ENCODE measurements at places on chromosomes 1 and 21. TPM values are rescaled to one million over a fixed set of nuclear protein-coding genes. Genes with fewer than 3 reads are reported as not detected.

Gene KRTAP13-2
- not detected for total RNA-seq

Gene WNT2B
- 0.44 TPM for total RNA-seq

Gene SLC1A7
- total RNA-seq = not detected

Gene KIF26B
- total RNA-seq = 1.1 TPM

Gene RNF186
- not detected for total RNA-seq

Gene CASQ1
- total RNA-seq = not detected

Gene B3GALT2
- 3.7 TPM for total RNA-seq

Gene NBL1
- 199 TPM for total RNA-seq

Gene ZBTB8A
- 5.7 TPM for total RNA-seq

Gene FCER1G
- total RNA-seq = not detected

Gene AMY1C
- not detected for total RNA-seq

Gene SIM2
- not detected for total RNA-seq

Gene OR2L8
- not detected for total RNA-seq

Gene WARS2
- 14.8 TPM for total RNA-seq

Gene MYBPH
- total RNA-seq = not detected

Gene TXNIP
- total RNA-seq = 81.9 TPM
